Thoracic aorta (tissue), 2 donors: ENCODE measurements at places on chromosomes 1 and 21.

DNA sequence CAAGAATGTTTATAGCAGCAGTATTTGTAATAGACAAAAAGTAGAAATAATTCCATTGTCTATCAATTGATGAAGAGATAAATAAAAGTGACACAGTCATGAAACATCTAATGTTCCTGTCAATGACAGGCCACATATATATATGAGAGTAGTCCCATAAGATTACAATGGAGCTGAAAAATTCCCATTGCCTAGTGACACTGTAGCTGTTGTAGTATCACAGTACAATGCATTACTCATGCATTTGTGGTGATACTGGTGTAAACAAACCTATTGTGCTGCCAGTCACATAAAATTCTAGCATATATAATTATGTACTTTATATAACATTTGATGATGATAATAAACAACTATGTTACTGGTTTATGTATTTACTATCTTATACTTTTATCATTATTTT, 141.9 kb upstream of the LYPLAL1 start:
- no peak for DNase-seq

DNA sequence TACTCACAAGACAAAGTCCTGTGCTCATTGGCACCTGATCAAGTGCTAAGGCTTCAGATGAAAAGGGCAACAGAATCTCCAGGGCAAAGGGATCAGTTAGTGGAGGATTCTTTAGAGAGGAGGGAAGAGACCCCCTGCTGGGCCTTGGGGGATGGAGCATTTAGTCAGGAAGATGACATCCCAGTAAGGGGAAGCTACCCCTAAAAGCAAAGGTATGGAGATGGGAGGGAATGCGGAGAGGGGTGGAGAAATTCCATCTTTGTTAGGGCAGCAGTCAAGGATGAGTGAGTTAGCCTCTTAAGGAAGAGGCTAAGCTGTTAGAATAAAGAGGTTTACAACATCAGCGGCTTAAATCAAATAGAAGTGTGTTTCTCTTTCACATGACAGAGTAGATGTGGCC, 67.4 kb downstream of the ST6GALNAC3 start:
- DNase-seq, result no peak

GRCh38 chr1:109621379-109622136, 1.9 kb downstream of the AMPD2 start:
- no peak for DNase-seq

DNA sequence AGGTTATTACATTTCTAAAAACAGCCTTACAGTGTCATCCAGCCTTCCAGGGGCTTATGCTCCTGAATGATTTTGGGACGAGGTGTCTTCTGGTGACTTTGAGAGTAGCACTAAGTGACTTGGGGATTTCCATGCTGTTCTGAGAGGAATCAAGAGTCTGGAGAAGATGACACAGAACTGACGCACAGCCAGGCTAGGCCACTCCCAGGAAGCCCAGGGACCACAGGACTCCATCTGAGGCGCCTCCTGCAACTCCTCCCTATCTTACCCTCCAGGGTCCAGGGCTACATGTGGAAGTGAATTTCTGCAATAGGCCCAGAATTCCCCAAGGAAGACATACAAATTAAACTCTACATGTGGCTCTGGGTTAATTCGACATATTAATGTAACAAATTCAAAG, 92.5 kb downstream of the SLC25A24 start:
- DNase-seq, result no peak

- DNase-seq, result no peak
These were observed 31.2 kb upstream of the MAP1LC3C start for GRCh38 chr1:242030071-242030470.
